ENCODE measurements at places on chromosomes 1 and 21.

- H3K36me3 ChIP-seq: no peaks in the 10 kb centered on the region
- H3K4me1 ChIP-seq: no peaks in the 10 kb centered on the region
- no peak overlapping the region for H3K4me3 ChIP-seq
- no peak overlapping the region for H3K27ac ChIP-seq
Observed at GRCh38 chr1:33391343-33392078, 39.4 kb downstream of the PHC2 start.

DNA sequence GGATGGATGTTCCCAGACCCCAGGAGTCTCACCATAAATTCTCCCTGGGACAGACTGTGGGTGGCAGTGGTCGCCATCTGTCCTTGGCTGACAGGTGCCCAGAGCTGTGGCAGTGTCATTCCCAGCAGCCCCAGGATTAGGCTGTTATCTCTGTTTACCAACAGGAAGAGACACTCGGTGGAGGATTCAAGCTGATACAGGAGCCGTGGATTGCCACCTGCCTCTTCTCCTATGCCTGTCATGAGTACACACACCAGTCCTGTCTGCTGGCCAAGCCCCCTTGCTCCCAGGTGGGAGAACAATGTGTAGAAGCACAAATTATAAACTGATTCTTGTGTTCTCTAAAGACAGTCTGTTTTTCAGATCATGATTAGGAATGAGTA, 152.6 kb downstream of the ETS2 start:
- H3K4me1 ChIP-seq: no peaks in the 10 kb centered on the region
- H3K36me3 ChIP-seq: no peaks in the 10 kb centered on the region
- no peak overlapping the region for H3K4me3 ChIP-seq
- DNase-seq: no peak

- H3K36me3 ChIP-seq: no peaks in the 10 kb centered on the region
- no peaks in the 10 kb centered on the region for H3K27me3 ChIP-seq
- no peak for DNase-seq
- no peak overlapping the region for H3K4me3 ChIP-seq
Observed at GRCh38 chr1:87151500-87152421, 176.9 kb upstream of the LMO4 start.

DNA sequence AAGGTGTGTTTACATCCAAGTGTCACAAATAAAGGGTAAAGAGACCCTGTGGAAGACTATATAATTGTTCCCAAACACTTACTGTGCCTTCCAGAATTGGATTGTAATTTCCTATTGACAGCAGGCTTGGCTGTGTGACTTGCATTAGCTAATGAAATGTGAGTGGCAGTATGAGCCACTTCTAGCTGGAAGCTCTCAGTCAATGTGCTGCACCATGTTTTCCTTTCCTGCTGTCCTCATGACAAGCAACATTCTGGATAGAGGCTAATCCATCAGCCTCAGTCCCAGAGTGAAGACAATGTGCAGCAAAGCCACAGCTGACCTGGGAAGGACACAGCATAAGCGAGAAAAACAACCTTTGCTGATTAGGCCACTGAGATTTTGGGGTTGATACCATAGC, 5.9 kb upstream of the FOXJ3 start:
- H3K4me3 ChIP-seq: no peak overlapping the region
- no peak for DNase-seq
- H3K27me3 ChIP-seq: no peaks in the 10 kb centered on the region
- H3K4me1 ChIP-seq: no peaks in the 10 kb centered on the region
- no peak overlapping the region for H3K27ac ChIP-seq
- no peaks in the 10 kb centered on the region for H3K36me3 ChIP-seq

- DNase-seq: no peak
- H3K36me3 ChIP-seq: no peaks in the 10 kb centered on the region
- H3K4me3 ChIP-seq: no peak overlapping the region
- no peak overlapping the region for H3K27ac ChIP-seq
Observed at GRCh38 chr1:41440321-41441085, 44.0 kb downstream of the EDN2 start.

DNA sequence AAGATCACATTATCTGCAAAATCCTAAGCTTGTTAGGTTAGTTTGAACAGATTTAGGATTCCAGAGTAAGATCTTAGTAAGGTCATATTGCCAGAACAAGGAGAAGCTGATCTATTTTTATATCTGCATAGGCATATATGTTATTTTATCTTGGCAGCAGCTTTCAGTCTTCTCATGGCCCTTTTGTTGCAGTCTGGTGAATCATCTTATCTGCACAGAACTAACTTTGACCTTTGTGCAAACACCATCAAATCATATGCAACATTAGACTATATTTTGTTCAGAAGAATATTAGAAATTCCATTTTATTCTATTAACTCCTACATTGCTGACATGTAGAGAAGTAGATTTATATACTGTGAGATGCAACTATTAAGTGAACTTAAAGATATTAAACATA, 107.3 kb downstream of the CLEC20A start:
- H3K27ac ChIP-seq: no peak overlapping the region
- no peaks in the 10 kb centered on the region for H3K36me3 ChIP-seq
- no peak for DNase-seq
- no peak overlapping the region for H3K4me3 ChIP-seq
- no peaks in the 10 kb centered on the region for H3K4me1 ChIP-seq

- H3K27ac ChIP-seq: no peak overlapping the region
- no peaks in the 10 kb centered on the region for H3K27me3 ChIP-seq
- no peak overlapping the region for H3K4me3 ChIP-seq
- H3K36me3 ChIP-seq: no peaks in the 10 kb centered on the region
Observed at GRCh38 chr1:35488336-35488735, 68.9 kb downstream of the KIAA0319L start.

DNA sequence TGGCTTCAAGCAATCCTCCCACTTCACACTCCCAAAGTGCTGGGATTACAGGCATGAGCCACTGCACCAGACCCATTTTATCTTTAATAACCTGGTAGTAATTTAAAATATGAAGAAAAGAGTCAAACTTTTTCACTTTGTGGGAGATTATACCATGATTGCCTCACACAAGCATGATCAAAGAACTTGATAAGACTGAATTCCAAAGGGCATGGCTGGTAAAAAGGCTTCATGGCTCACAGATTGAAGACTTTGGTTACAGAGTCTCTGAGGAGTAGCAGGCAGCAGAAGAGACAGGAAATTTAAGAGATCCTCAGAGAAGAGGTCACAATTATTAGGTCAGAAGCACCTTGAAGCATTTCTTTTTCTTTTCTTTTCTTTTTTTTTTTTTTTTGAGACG, 16.4 kb upstream of the RGSL1 start:
- no peaks in the 10 kb centered on the region for H3K27me3 ChIP-seq
- H3K36me3 ChIP-seq: no peaks in the 10 kb centered on the region
- no peak overlapping the region for H3K27ac ChIP-seq
- no peak overlapping the region for H3K4me3 ChIP-seq
- no peak for DNase-seq

All from iPS DF 6.9 (cell line).